ENCODE measurements at places on chromosomes 16 and 17. TPM values are rescaled to one million over a fixed set of nuclear protein-coding genes. Genes with fewer than 3 reads are reported as not detected.

CCDC200 gene
- not detected for total RNA-seq

KRTAP1-1 gene
- total RNA-seq: not detected

SLC13A2 gene
- 0.25 TPM for total RNA-seq

KRT20 gene
- 0.24 TPM for total RNA-seq

HSF5 gene
- 0.05 TPM for total RNA-seq

SULT1A4 gene
- total RNA-seq: 22.4 TPM

CCDC92B gene
- 0.27 TPM for total RNA-seq

SERPINF2 gene
- total RNA-seq: 0.15 TPM

RNFT1 gene
- total RNA-seq: 9.7 TPM

ARHGAP44 gene
- 7.8 TPM for total RNA-seq

CNTROB gene
- total RNA-seq: 28.2 TPM

CDRT15 gene
- total RNA-seq: not detected

DNASE1L2 gene
- total RNA-seq: 1.2 TPM

CIBAR2 gene
- total RNA-seq: not detected

C17orf107 gene
- total RNA-seq: 3.9 TPM

KRTAP9-8 gene
- not detected for total RNA-seq

TMEM256 gene
- total RNA-seq: 135 TPM

CCDC154 gene
- 0.13 TPM for total RNA-seq

SLC6A2 gene
- total RNA-seq: 0.38 TPM

ACLY gene
- 206 TPM for total RNA-seq

SPN gene
- total RNA-seq: 0.33 TPM

RBL2 gene
- total RNA-seq: 16.9 TPM

TP53TG3B gene
- not detected for total RNA-seq

MYH11 gene
- total RNA-seq: 3.1 TPM

PPP1R27 gene
- 0.84 TPM for total RNA-seq

RNF112 gene
- total RNA-seq: 0.79 TPM

ZNF200 gene
- 7.6 TPM for total RNA-seq

MAP1LC3B gene
- 61.1 TPM for total RNA-seq

SECTM1 gene
- total RNA-seq: 0.23 TPM

COTL1 gene
- 76.1 TPM for total RNA-seq

KRTAP4-4 gene
- not detected for total RNA-seq

RDM1 gene
- not detected for total RNA-seq

ITGAE gene
- 19.9 TPM for total RNA-seq

DPEP2 gene
- 0.68 TPM for total RNA-seq

ZC3H7A gene
- 64.6 TPM for total RNA-seq

OXLD1 gene
- total RNA-seq: 34.6 TPM

MYL4 gene
- not detected for total RNA-seq

EPN3 gene
- total RNA-seq: 0.90 TPM

PRR29 gene
- total RNA-seq: 2.2 TPM

KIF2B gene
- total RNA-seq: 0.63 TPM

QRICH2 gene
- total RNA-seq: 2.8 TPM

TBX21 gene
- total RNA-seq: not detected

CACNG1 gene
- total RNA-seq: not detected

FOXN1 gene
- total RNA-seq: 0.08 TPM

HSPB9 gene
- total RNA-seq: 1.00 TPM

KRT25 gene
- not detected for total RNA-seq

CDH5 gene
- total RNA-seq: 0.24 TPM

ASPSCR1 gene
- 22.3 TPM for total RNA-seq

SPATA2L gene
- total RNA-seq: 4.5 TPM

ZP2 gene
- total RNA-seq: not detected
